NCI-H1436 (cell line): ENCODE measurements at places on chromosomes 4 and X.
A peak's percentile ranks its signal among the peaks of the same experiment; 100 is the strongest.

DNA sequence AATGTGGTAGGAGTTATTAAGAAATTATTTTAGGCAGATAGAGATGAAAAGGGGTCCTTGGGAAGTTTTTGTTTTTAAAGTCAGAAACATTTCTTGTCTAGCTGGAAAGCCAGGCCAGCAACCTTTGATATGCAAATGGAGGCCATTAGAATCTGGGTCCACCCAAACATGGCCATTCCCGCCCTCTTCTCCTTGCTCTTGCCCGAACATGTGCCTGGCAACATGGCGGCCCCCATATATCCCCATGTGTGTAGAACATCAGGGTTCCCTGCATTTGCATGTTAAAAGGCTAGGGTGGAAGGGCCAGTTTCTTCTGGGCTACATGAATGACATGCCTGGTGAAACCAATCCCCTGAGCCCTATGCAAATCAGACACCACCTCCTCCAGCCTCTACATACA, 80.7 kb upstream of the PLAC8 start:
- DNase-seq: no peak

DNA sequence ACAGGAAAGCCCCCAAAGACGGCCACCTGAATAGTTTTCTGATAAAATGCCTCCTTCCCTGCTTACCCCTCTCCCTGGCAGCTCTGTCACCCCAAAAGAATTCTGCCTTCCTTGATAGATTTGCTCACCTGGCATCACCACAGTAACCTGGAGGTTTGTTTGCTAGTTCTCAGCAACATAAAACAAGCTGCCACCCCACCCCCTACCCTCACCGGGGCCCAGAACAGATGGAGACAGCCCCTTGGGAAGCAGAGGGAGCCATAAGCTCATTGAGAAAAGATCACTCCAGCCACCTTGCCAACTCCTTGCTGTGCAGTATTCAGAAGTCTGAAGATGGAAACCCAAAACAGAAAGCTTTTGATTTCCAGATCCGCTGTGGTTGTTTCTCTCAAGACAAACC, 108.6 kb downstream of the DHX15 start:
- DNase-seq: no peak

DNA sequence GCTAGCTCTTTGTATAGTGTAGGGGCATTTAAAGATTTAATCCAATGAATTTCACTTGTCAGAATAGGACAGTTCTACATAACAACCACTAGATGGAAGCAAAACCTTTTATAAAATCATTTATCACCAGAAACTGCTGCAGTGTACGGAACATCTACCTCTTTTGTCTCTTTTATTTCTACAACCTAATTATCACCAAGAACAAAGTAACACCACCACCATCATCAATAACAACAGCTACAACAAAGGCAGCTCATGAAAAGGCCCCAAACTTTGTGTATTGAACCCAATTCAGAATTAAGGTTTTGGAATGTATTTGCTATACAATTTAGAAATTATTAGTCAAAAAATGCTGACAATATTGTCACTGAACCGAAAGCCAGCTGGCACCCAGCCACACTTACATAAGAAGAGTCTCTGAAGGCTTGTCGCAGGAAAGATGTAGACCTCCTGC, 260.9 kb upstream of the RPS6KA3 start:
- peak; percentile 38 for DNase-seq

DNA sequence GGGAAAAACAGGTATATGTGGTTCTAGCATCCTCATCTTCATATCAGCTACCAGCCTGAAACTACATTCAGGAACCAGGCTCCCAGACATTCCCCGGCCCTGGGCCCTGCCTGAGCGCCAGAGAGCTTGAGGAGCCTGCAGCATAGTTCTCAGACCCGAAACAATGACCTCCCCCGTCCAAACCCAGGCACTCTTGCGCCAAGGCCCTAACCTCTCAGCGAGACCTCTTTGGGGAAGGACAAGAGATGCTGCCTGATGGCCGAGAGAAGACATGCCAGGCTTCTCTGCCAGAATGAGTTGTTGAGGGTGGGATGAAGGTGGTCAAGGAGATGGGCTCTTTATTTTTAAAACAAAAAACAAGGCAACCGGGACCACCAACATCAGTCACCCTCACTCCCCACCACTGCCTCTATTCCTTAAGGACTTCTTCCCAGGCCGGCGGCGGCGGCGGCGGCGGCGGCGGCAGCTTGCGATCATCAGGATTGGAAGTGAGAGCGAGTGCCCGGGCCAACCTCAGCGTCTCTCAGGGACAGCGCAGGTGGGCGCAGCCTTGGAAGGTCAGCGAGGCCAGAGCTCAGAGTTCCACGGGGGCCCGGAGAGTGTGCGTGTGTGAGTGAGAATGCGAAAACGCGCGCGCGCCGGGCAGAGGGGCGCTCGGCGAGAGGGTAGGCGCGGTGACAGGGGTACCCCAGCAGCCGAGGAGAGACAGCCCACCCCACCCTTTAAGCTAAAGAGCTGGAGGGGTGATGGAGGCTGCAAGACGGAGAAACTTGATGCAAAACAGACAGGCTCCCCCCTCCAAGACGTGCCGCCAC, 601 bp downstream of the INPP4B start:
- DNase-seq: no peak

DNA sequence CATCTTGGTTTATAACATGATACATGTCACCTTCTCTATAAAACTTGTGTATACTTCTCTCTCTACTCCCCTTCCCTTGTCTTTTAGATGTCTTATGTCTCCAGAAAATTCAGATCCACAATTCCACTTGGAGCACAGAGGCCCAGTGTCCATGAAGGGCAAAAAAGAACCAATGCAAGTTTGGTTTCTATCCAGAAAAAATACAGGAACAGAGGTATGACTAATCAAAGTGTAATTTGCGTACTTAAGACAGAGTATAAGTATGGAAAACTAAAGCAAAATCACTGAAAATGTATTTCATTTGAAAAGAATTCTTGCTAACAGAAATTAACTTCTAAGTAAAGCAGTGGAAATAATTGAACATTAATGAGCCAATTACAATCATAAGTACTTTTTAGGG, 46.2 kb downstream of the GUCY1B1 start:
- DNase-seq: no peak

DNA sequence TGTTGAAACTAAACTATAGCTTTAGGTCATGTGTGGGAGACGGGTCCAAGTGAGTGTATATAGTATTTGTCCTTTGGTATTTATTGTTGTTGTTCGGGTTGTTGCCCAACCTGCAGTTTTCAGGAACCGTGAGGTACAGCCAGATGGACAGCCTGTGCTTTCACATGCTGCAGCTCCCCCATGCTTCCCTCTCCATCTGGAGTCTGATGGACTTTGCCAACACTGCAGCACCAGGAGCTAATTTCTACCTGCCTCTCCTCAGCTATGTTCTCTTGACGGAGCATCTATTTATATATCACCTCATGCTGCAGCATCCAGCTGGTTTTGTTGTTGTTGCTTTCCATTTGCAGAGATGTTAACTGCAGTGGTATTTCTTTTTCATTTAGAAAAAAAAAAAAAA, 80.1 kb downstream of the TLL1 start:
- DNase-seq: no peak

GRCh38 chr4:40288566-40288965, 46.6 kb upstream of the CHRNA9 start:
- DNase-seq: no peak

- DNase-seq: peak; percentile 84
Measured at GRCh38 chr4:81465406-81466340, 6.0 kb downstream of the RASGEF1B start.

DNA sequence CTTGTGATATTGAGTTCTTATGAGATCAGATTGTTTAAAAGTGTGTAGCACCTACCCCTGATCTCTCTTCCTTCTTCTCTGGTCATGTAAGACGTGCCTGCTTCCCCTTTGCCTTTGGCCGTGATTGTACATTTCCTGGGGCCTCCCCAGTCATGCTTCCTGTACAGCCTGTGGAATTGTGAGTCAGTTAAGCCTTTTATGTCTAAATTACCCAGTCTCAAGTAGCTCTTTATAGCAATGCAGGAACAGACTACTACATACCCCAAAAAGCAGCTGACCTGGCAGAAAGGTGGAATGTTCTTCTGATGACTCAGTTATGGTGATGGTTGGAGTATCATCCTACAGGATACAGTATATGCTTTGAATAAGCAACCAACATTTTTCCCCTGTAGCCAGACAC, 11.4 kb upstream of the MCUB start:
- no peak for DNase-seq
